CD4-positive, alpha-beta T cell treated with Interleukin-12 subunit alpha and Interleukin-12 subunit beta, for 1 hour (primary cell): ENCODE measurements at places on chromosomes 6 and 20.
A peak's percentile ranks its signal among the peaks of the same experiment; 100 is the strongest.

GRCh38 chr6:111944541-111944940, 71.3 kb upstream of the FYN start:
- no peak for DNase-seq

DNA sequence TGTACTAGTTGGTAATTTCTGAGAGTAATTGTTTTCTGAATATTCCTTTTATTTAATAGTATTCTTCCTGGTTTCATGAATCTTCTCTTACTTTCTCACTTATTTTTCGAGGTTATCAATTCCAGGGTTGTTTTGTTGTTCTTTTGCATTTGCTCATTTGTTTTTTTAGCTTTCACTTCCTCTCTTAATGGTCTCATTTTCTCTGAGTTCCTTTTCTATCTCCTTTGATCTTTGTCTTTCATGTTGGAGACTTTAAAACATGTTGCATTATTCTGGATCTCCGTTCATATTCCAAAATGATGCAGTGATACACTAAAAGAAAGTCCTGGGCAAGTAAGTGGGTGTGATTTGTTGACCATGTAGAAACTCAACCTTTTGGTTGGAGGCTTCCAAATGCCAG, 345.3 kb upstream of the SLC35B3 start:
- no peak for DNase-seq

GRCh38 chr6:20939161-20939775, 405.0 kb downstream of the CDKAL1 start:
- DNase-seq, result no peak

DNA sequence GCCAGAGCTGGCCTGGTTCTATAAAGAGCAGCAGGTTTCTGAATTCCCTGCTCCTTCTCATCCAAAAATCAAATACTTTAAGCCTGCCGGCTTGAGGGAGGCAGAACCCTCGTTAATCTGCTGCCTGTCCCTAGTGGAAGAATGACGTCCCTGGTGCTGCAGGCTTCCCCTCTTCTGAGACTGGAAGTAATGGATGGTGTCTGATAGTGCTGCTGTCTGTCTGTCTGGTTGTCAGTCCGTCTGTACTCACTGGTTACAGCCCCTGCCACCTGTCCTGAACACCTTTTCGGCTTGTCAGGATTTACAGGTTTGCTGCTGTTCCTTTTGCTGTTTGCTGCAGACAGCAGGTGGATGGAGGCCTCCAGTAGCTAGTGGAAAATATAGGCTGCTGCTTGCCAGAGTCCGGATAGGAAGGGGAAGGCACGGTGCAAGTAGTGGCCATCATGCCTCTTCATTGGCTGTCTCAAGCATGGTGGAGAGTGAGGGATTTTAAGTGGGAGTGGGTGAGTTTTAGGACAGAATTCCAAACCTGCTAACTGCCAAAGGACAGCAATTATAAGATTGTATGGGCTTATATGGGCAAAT, 2.5 kb downstream of the RIMS1 start:
- DNase-seq, result no peak

GRCh38 chr20:45052698-45053429, 48.1 kb downstream of the KCNS1 start:
- DNase-seq, result peak; percentile 42

DNA sequence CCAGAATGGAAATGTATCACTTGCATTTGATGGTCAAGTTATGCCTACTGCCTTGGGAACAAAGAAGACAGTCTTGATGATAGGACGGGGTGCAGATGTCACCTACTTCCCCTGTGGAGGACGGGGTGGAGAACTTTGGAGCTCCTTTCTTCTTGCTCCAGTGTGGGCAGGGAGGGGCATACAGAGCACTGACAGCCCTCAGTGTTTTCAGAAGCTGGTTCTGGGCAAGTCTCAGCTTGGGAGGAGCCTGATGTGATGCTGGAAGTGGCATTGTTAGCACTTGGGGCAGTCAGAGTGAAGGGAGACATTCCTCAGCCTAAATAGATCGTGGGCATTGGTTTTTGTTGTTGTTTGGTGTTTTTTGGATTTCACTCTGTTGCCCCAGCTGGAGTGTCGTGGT, 59.7 kb downstream of the SYNJ2 start:
- no peak for DNase-seq

GRCh38 chr6:161226009-161226964, 47.6 kb downstream of the AGPAT4 start:
- DNase-seq, result peak; percentile 45

- DNase-seq, result no peak
Measured at GRCh38 chr6:13425943-13426931, 61.2 kb downstream of the GFOD1 start.

DNA sequence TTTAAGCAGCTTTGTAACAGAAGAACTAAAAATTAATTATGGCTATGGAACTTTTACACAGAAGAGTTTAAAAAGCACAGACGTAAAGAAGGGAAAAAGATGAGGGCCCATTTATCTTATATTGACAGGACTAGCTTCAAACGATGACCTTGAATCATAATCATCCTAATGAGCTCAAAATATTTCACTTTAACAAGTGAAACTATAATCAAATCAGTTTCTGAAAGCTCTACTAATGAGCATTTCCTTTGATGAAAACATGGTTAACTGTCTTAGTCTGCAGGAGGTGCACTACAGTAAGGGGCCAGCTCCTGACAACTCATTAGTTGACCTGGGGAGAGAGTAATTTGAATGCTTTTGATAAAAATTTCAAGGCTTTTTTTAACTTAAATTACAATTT, 228.0 kb upstream of the DEFB112 start:
- DNase-seq, result no peak

DNA sequence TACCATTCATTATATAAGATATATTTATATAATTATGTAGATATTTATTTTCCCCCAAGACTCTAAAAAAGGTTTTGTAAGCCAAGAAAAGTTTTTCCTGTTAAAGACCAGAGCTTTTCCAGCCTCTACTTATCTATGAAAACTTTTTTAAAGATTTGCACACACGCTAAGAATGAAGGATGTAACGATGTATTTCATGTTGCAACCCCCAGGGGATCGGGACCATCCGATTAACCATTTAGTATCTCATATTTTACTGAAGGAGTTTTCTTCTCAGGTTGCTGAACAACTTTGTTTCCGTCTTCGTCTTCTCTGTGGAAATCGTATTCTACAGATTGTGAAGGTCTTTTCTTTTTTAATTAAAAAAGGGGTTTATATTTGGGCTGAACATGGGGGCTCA, 70.0 kb upstream of the SASH1 start:
- no peak for DNase-seq

- DNase-seq, result peak; percentile 2
Measured at GRCh38 chr6:148177589-148178233, 164.9 kb upstream of the SASH1 start.

GRCh38 chr6:38610050-38610625, 29.6 kb downstream of the BTBD9 start:
- DNase-seq, result no peak

DNA sequence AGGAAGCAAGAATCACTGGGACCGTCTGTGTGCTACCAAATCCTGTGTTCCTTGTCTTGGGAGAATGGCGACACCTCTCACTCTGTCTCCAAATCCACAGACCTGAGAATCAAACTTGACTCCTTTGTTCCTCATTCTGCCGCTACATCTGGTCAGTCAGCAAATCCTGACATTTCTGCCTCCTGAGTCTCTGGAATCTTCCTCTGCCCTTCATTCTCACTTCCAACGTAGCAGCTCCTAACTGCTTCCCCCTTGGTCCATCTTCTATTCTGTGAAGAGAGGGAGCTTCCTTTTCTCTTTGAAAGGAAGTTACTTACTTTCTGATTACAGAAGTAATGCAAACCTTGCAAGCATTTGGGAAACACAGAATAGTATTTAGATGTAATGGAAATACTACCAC, 37.7 kb downstream of the SYTL3 start:
- DNase-seq, result no peak

DNA sequence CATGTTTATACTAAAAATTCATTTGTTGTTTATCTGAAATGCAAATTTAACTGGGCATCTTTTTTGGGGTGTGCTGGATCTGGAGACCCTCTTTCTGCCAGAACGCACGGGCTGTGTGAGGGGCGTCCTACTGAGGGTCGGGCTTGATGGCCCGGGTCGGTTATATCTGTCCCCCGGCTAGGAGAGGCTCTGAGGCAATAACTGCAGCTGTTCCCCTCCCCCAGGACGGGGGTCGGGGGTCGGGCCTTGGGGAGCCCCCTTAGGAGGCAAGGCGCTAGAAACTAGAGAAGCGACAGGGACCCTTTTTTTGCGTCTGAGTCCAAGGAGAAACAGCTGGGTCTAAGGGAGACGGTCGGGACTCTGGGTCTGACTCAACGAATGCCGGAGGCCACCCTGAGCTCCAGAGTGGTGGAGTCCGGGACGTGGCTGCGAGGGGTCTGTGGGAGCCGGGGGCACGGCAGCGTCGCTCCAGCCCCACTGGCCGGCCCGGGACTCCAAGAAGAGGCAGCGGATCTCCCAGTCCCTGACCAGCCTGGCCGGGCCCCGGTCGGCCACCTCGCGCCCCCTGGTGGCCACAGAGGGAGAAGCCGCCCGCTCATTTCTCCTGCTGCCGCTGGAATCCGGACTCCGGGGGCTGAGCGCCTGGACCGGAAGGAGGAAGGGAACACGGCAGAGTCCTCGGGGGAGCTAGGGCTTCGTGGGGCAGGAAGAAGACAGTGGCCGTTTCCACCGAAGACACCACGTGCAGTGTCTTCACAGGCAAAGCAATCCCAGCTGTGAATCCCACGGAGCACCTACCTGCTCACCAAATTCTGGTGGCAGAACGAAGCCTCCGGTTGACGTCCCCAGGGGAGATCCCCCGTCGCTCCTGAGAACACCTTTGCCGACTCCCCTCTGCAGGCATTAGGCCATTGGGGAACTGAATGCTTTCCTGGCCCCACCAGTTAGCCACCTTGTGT, 24.0 kb upstream of the SCML4 start:
- peak; percentile 82 for DNase-seq

DNA sequence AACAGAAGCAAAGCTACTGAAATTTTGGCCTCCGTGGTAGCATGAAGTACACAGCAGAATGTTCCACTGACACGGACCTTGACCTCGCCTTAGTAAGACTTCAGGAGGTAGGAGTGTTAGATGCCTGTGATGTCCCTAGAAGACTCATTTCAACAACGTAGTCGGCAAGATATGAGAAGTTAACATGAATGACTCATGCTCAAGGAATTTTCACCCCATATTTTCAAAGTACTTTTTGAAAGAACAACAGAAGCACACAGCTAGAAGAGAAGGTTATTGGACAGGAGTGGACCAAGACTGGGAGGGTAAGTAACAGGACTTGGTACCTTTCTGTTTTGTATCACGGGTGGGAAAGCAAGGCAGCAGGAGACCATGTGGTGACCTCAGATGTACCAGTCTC, 78.0 kb downstream of the DZANK1 start:
- DNase-seq, result no peak

GRCh38 chr6:6474170-6474920, 114.2 kb upstream of the LY86 start:
- no peak for DNase-seq

DNA sequence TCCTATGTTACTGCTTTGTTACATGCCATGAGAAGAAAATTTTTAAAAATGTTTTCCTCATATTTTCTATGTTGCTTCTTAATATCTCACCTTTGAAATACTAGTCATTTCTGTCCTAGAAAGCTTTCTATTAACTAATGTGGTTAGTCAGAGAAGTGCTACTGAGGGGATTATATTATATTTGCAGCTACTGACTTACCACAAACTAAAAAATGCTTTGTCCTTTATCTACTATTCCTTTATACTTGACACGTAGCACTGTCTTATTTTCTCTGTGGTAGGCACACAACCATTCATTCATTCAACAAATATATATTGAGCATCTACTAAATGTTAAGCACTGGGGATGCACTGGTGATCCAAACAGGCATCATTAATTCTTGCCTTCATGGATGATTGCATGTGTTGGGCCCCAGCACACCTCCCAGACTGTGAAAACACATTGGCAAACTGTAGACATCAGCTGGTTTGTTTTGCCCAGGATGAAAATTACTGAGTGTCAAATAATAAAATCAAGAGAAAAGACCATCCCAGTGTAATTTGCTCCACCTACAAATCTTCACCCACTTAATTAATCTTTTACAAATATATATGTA, 10.7 kb upstream of the MLIP start:
- DNase-seq, result no peak

GRCh38 chr6:132843316-132844035, 29.1 kb downstream of the RPS12 start:
- no peak for DNase-seq

- DNase-seq, result no peak
Measured at GRCh38 chr6:111658462-111659154, 52.9 kb upstream of the TRAF3IP2 start.

- no peak for DNase-seq
Measured at GRCh38 chr6:11128608-11129007, 17.1 kb upstream of the ERVFRD-1 start.

- DNase-seq, result no peak
Measured at GRCh38 chr6:9496837-9497236, 918.0 kb downstream of the TFAP2A start.

DNA sequence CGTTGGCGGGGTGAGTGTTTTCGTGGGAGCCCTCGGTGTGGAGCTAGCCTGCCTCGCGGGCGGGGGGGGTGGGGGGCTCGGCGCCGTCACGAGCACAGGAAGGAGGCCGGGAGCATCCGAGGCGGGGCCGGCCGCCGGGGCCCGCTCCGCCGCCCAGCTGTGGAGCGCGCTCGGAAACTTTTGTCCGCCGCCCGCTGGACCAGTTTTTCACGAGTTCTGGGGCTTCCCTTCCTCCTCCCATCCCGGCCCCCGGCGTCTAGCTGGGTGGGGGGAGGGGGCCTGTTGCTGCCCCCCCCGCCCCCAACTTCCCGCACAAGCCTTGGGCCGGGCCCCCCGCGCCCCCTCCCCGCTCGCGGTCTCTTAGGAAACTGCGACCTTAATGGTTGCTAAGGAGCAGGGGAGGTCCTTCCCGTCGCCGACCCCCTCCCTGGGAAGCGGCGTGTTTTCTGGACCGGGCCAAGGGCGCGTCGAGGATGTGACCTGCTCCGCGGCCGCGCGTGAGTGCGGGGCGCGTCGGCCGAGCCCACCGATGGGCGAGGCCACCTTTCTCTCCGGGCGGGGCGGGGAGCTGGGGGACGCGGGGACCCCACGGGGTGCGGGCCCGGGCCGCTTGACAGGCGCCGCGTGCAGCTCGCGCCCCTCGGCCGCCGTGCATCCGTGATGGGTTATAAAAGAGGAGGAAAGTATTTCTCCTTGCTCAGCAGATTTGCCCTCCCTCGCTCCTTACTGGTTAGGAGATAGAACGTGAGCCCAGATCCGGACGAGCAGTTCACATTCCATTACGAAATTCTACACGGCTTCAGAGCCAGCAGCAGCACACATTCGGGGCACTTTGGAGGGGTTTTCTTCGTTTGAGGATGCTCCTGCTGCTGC, 1.4 kb downstream of the RREB1 start:
- DNase-seq, result peak; percentile 44

DNA sequence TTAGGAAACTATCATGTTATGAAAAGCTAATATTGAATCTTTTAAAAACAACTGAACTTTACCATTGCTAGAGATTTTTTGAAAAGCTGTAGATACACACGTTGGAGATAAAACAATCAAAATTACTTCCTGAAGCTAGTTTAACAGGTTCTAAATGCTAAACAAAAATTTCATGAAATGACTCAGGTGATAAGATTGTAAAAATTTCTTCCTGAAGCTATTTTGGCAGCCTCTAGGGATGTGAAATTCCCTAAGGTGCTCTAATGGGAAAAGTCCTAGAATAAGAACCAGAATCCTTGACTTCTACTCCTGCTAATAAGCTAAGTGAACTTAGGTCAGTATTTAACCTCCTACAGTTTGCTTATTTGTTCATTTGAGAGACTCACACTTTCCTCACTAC, 8.5 kb downstream of the GCM2 start:
- DNase-seq, result no peak

GRCh38 chr6:138527411-138528088, 28.3 kb upstream of the NHSL1 start:
- no peak for DNase-seq

GRCh38 chr20:35578469-35578868, 36.6 kb downstream of the ERGIC3 start:
- no peak for DNase-seq

- DNase-seq, result no peak
Measured at GRCh38 chr6:652865-653264, 4.0 kb downstream of the HUS1B start.
